ENCODE measurements at places on chromosomes 4 and X.

DNA sequence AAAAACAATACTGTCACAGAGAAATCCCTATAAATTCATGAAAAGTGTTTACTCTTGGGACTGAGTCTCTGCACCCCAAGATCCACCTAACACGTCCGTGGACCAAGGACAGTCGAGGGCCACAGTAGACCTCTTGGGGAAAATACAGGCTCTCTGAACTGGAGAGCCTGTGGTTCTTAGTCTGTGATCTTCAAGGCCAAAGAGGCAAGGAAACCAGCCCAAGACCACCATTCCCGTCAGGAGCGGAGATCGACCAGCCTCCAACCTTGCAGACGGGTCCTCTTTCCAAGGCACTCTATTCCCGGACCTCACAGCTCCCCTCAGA, 1.6 kb upstream of the APBB2 start:
- no peak for DNase-seq

- no peak for DNase-seq
These were observed 20.9 kb downstream of the CYBB start for GRCh38 chrX:37800717-37801116.

DNA sequence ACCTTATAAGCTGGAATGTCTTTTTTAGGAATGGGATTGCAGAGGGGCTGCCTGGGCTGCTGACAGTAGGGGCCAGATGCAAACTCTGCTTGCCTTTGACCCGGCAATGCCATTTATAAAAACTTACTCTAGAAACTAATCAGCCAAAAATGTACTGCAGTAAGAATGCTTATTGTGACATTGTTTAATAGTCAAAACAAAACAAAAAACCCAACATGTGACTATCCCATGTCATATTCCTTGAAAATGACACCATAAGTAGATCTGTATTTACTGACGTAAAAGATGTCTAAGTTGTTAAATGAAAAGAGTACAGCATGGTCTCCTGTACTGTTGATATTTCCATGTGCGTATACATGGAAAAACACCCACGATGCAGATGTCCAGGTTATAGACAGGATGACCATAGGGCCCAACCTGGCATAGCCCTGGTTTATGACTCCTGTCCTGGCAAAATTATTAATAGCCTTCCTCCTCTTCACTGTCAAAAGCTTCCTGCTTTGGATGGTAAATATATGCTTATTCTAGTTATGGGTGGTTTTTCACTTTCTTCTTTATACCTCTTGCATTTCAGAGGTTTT, 138.9 kb downstream of the PTTG2 start:
- DNase-seq: no peak

- no peak for DNase-seq
These were observed 14.3 kb downstream of the LRPAP1 start for GRCh38 chr4:3517731-3518510.

- no peak for DNase-seq
These were observed 37.2 kb upstream of the MAGEA4 start for GRCh38 chrX:151875270-151876026.

GRCh38 chr4:47198791-47199190, 167.4 kb downstream of the GABRB1 start:
- no peak for DNase-seq

DNA sequence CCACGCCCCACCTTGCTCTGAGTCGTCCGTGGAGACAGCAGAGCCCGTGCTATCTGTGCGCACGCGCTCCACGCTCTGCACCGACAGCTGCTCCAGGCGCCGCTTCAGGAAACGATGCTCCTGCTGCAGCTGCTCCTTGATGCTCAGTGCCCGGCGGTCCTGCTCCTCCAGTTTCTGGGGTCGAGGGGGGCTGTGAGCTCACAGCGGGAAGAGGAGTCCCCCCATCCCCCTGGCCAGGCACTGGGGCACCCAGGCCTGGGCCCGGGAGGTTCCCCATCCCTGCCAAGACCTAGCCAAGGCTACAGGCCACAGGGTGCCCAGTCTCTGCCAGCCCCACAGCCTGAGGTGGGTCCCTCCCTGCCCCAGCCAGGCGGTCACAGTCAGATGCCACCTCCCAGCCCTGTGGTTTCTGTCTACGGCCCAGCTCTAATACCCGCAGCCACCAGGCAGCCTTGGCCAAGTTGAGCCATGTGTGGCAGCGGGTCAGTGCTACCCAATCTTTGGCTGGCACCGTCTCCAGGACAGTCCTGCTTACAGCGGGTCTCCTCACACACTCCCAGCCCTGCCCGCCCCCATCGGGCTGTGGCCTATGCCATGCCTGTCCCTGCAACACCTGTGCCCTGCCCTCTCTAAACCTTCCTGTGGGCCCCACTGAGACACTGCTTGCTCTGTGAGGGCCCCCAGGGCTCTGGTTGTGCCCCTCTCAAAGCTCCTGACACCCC, 9.3 kb upstream of the HAUS3 start:
- no peak for DNase-seq

DNA sequence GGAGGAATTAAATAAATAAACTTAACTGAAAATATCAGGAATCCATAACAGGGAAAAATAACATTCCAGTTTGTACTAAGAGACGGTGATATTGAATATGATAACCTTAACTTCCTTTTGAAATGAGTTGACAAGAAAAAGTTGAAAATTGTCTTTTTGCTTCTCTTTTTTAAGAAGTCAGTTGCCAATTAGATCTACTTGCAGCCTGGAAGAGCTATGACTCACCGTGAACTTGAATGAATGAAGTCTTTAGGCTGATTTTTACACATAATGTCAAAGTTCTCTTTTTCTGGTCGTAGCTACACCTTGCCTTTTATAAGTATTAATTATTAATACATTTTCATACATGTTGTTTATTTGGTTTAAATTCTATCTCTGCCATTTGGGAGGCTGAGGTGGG, 94.4 kb upstream of the HPGD start:
- no peak for DNase-seq

- DNase-seq: no peak
These were observed 171.4 kb upstream of the NRK start for GRCh38 chrX:105650986-105651385.

GRCh38 chr4:43496188-43496587, 603.7 kb downstream of the GRXCR1 start:
- DNase-seq: no peak
